WTC11 (cell line): ENCODE measurements at places on chromosomes 7 and 10.

GRCh38 chr10:42431095-42431494 is 207.3 kb downstream of the ZNF33B start:
- no peak for DNase-seq
- no peak overlapping the region for H3K4me3 ChIP-seq
- H3K27ac ChIP-seq = no peak overlapping the region
- peaks cover 6% of the 10 kb centered on the region; the same call in 1 of the 2 replicates for H3K27me3 ChIP-seq

DNA sequence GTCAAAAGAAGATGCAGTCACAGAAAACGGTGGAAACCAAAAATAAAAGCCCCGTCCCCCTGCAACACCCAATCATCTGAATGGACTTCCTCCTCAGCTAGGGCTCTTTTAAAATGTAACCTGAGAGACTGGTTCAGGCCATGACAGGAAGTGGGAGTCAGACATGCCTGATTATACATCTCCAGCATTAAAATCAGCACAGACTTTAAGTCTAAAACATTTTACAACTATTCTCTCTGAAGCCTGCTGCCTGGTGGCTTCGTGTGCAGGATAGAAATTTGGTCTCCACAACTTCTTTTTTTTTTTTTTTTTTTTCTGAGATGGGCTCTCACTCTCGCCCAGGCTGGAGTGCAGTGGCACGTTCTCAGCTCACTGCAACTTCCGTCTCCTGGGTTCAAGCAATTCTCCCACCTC is 30.3 kb downstream of the HACD1 start:
- no peak overlapping the region for H3K4me3 ChIP-seq
- H3K27ac ChIP-seq = no peak overlapping the region
- H3K4me1 ChIP-seq = peaks cover 15% of the 10 kb centered on the region
- H3K36me3 ChIP-seq = peaks cover 4% of the 10 kb centered on the region

GRCh38 chr10:32964270-32964669 is 6.2 kb upstream of the ITGB1 start:
- no peaks in the 10 kb centered on the region for H3K36me3 ChIP-seq
- H3K4me3 ChIP-seq = no peak overlapping the region
- DNase-seq = no peak

DNA sequence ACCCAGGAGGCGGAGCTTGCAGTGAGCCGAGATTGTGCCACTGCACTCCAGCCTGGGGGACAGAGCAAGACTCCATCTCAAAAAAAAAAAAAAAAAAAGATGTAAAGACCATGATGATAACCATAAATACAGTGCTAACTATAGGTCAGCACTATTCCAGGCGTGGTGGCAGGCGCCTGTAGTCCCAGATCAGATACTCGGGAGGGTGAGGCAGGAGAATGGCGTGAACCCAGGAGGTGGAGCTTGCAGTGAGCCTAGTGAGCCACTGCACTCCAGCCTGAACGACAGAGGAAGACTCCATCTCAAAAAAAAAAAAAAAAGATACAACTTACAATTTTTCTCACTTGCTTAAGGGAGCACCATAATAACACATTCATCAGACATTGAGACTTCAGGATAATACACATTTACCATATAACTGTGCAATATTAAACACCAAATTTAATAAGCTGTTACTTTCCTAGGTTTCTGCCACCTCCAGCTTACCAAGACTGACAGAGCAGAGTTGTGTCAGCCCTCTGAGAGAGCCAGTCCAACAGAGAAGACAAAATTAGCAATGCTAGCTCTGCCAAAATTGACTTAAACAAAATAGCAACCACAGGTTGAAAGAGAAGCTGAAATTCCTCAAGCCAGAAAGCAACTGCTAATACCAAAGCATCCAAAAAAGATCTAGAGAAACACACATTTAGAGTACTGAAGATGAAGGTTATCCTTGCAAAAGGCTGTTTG is 8.2 kb downstream of the DNA2 start:
- no peaks in the 10 kb centered on the region for H3K4me1 ChIP-seq
- no peak overlapping the region for H3K27ac ChIP-seq
- peaks cover 76% of the 10 kb centered on the region for H3K36me3 ChIP-seq
- H3K4me3 ChIP-seq = no peak overlapping the region
- no peak for DNase-seq

- H3K4me1 ChIP-seq = peaks cover 38% of the 10 kb centered on the region
- no peaks in the 10 kb centered on the region for H3K36me3 ChIP-seq
- no peak overlapping the region; the same call in 1 of the 2 replicates for H3K27ac ChIP-seq
- peaks cover 5% of the 10 kb centered on the region for H3K27me3 ChIP-seq
- H3K4me3 ChIP-seq = peak overlapping the region; percentile 92
Measured at GRCh38 chr10:62268027-62268398, 631 bp downstream of the RTKN2 start.

DNA sequence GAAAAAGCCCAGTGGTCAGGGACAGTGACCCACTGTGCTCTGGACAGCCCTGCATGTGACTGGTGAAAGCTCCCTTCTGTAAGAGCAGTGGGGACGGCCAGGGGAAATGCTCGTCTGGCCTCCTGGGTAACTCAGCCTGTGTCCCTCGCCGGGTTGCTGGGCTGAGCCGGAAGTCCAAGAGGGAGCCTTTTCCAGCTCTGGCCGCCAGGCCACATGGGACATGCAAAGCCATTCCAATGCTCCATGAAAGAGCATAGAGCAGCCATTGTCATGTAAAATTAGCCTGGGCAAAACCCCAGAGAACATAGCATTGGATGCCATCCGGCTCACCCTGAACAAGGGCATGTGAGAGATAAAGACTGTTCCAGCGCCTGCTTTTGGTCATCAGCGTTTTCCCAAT is 64.9 kb upstream of the ADRB1 start:
- DNase-seq = no peak
- H3K27ac ChIP-seq = no peak overlapping the region
- peaks cover 28% of the 10 kb centered on the region for H3K27me3 ChIP-seq
- no peak overlapping the region for H3K4me3 ChIP-seq

DNA sequence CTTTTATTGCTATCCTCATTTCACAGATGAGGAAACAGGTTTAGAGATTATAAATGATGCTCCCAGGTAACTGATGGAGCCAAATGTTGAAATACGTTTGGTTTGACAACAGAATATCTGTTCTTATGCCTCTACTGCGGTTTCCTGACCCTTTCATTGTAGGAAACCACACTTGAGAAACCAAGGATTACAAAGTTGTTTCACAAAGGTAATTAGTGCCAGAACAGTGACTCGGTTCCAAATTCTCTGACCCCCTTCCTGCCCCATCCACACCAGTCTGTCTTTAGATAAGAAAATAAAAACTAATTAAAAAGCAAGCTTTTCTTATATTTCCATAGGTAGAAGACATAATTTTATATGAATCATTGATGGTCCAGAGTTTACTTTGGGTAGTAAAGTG is 393.7 kb upstream of the MBL2 start:
- no peak overlapping the region for H3K4me3 ChIP-seq
- H3K36me3 ChIP-seq = no peaks in the 10 kb centered on the region
- H3K27me3 ChIP-seq = no peaks in the 10 kb centered on the region
- no peaks in the 10 kb centered on the region for H3K4me1 ChIP-seq

- DNase-seq = no peak
- peak overlapping the region; percentile 96 for H3K27ac ChIP-seq
- peaks cover 16% of the 10 kb centered on the region for H3K36me3 ChIP-seq
- peaks cover 52% of the 10 kb centered on the region for H3K4me1 ChIP-seq
- no peaks in the 10 kb centered on the region for H3K27me3 ChIP-seq
Measured at GRCh38 chr7:139183878-139184338, 47.1 kb upstream of the UBN2 start.

GRCh38 chr10:76068856-76069255 is 637.4 kb downstream of the LRMDA start:
- no peak for DNase-seq
- H3K36me3 ChIP-seq = peaks cover 25% of the 10 kb centered on the region
- H3K27me3 ChIP-seq = peaks cover 2% of the 10 kb centered on the region; the same call in 1 of the 2 replicates
- peaks cover 1% of the 10 kb centered on the region; the same call in 1 of the 2 replicates for H3K4me1 ChIP-seq
- no peak overlapping the region for H3K4me3 ChIP-seq

GRCh38 chr10:78718032-78718572 is 350.7 kb upstream of the ZMIZ1 start:
- H3K4me3 ChIP-seq = no peak overlapping the region
- no peaks in the 10 kb centered on the region for H3K36me3 ChIP-seq
- peaks cover 5% of the 10 kb centered on the region; the same call in 1 of the 2 replicates for H3K27me3 ChIP-seq
- peaks cover 9% of the 10 kb centered on the region for H3K4me1 ChIP-seq
- no peak for DNase-seq

- H3K36me3 ChIP-seq = no peaks in the 10 kb centered on the region
- DNase-seq = no peak
- no peak overlapping the region for H3K4me3 ChIP-seq
Measured at GRCh38 chr7:80521809-80522208, 9.9 kb upstream of the GNAT3 start.

GRCh38 chr10:86221442-86222335 is 144.9 kb downstream of the GRID1 start:
- no peak overlapping the region for H3K4me3 ChIP-seq
- no peak overlapping the region for H3K27ac ChIP-seq
- no peaks in the 10 kb centered on the region; the same call in 1 of the 2 replicates for H3K27me3 ChIP-seq

GRCh38 chr7:84705706-84706105 is 481.1 kb downstream of the SEMA3D start:
- no peaks in the 10 kb centered on the region for H3K4me1 ChIP-seq
- H3K36me3 ChIP-seq = no peaks in the 10 kb centered on the region
- no peak for DNase-seq
- no peak overlapping the region for H3K27ac ChIP-seq
- no peaks in the 10 kb centered on the region for H3K27me3 ChIP-seq
- H3K4me3 ChIP-seq = no peak overlapping the region

DNA sequence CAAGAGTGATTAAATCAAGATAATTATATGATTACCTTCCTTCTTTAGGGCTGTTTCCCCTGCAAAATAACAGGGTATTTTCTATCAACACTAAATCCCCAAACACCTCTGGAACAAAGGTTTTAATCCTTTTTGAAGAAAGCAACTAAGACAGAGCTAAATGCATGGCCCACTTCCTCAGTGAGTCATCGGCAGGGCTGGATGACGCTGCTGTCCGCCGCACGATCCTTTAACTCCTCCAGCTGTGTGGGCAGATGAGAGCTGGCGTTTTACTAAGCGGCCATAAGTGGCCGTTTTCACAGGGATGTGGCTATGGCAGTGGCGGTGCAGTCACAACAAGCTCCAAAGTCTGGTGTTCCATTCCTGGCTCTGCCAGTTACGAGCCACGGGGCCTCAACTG is 76.0 kb upstream of the C1QL3 start:
- H3K4me1 ChIP-seq = peaks cover 20% of the 10 kb centered on the region
- H3K4me3 ChIP-seq = no peak overlapping the region
- no peak for DNase-seq
- no peaks in the 10 kb centered on the region for H3K27me3 ChIP-seq
- H3K36me3 ChIP-seq = no peaks in the 10 kb centered on the region

GRCh38 chr7:22001345-22002004 is 55.8 kb upstream of the CDCA7L start:
- no peak overlapping the region for H3K27ac ChIP-seq
- H3K27me3 ChIP-seq = no peaks in the 10 kb centered on the region
- DNase-seq = no peak
- peaks cover 7% of the 10 kb centered on the region for H3K4me1 ChIP-seq

DNA sequence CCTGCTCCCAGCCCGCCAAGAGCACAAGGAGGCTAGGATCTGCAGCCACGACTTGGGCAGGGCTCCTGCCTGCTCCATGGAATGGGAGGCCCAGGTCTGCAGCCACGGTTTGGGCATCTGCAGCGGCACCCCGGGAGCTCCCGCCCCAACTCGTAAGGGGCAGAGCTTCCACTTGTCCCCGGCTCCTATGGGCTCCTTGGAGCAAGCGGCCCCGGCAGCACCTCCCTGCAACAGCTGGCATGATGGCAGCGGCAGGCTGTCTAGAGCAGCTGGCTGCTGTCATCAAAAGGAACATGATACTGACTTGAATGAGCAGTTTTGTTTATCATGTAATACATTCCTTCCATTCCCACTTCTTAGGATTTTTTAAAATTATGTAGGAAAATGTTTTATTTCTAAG is 684.0 kb upstream of the FOXK1 start:
- peaks cover 8% of the 10 kb centered on the region for H3K4me1 ChIP-seq
- no peak overlapping the region for H3K4me3 ChIP-seq
- no peaks in the 10 kb centered on the region for H3K27me3 ChIP-seq
- H3K27ac ChIP-seq = no peak overlapping the region

- peak overlapping the region; percentile 88 for H3K4me3 ChIP-seq
- H3K27me3 ChIP-seq = no peaks in the 10 kb centered on the region
- no peak for DNase-seq
- peak overlapping the region; percentile 93 for H3K27ac ChIP-seq
- peaks cover 64% of the 10 kb centered on the region for H3K4me1 ChIP-seq
- peaks cover 27% of the 10 kb centered on the region for H3K36me3 ChIP-seq
Measured at GRCh38 chr10:102113956-102114857, 6.0 kb downstream of the LDB1 start.

DNA sequence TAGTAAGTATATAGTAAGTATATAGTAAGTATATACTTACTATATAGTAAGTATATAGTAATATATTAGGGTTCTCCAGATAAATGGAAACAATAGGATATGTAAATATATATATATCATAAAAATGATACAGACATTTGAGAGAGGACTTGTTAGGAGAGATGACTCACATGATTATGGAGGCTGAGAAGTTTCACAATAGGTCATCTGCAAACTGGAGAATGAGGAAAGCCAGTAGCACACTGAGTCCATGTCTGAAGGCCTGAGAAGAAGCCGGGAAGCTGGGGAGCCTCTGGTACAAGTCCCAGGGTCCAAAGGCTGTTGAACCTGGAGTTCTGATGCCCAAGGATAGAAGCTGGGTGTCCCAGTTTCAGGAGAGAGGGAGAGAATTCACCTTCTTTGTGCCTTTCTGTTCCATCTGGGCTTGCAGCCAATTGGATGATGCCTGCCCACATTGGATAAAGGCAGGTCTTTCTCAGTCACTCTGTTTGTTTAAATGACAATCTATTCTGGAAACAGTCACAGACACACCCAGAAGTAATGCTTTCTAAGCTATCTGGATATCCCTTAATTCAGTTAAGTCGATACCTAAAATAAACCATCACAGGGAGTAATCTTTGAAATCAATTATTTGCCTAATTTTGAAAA is 205.5 kb upstream of the CDC14C start:
- no peaks in the 10 kb centered on the region for H3K27me3 ChIP-seq
- H3K27ac ChIP-seq = no peak overlapping the region
- peaks cover 3% of the 10 kb centered on the region; the same call in 1 of the 2 replicates for H3K36me3 ChIP-seq
- H3K4me3 ChIP-seq = no peak overlapping the region
- no peak for DNase-seq

GRCh38 chr7:85165263-85165662 is 21.6 kb downstream of the SEMA3D start:
- 0 out of 2 replicates have a peak, but pooled peaks cover 2% of the 10 kb centered on the region for H3K4me1 ChIP-seq
- no peaks in the 10 kb centered on the region for H3K36me3 ChIP-seq
- no peaks in the 10 kb centered on the region for H3K27me3 ChIP-seq
- no peak overlapping the region for H3K27ac ChIP-seq

- peaks cover 38% of the 10 kb centered on the region for H3K4me1 ChIP-seq
- peaks cover 34% of the 10 kb centered on the region for H3K36me3 ChIP-seq
- no peaks in the 10 kb centered on the region; the same call in 1 of the 2 replicates for H3K27me3 ChIP-seq
- peak overlapping the region; percentile 90; the same call in 1 of the 2 replicates for H3K27ac ChIP-seq
- peak overlapping the region; percentile 9; the same call in 1 of the 2 replicates for H3K4me3 ChIP-seq
Measured at GRCh38 chr7:22801912-22802311, 20.7 kb downstream of the TOMM7 start.
